NCI-H82 (cell line): ENCODE measurements at places on chromosomes 13 and 19.
A peak's percentile ranks its signal among the peaks of the same experiment; 100 is the strongest.

- DNase-seq, result no peak
These were observed 72.4 kb upstream of the ARHGEF7 start for GRCh38 chr13:111042661-111043226.

GRCh38 chr19:46975011-46975924 lies 44.4 kb upstream of the NPAS1 start:
- DNase-seq, result peak; percentile 90

DNA sequence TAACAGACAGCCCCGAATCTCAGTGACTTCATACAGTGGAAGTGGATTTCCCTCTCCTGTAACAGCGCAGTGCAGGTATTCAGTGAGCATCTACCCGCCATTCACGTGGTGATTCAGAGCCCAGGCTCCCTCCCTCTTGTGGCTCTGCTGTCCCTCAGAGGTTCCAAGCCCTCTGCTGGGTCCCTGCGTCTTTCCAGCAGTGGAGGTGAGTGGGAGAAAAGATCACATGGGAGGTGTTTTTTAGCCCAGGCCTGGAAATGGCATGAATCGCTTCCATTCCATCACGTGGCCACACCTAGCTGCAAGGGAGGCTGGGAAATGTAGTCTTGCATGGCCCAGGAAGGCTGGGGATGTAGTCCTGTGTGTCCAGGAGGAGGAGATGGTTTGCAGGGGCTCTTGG lies 61.4 kb downstream of the DPF1 start:
- DNase-seq, result no peak

- no peak for DNase-seq
These were observed 13.8 kb upstream of the ZNF724 start for GRCh38 chr19:23263870-23264590.

DNA sequence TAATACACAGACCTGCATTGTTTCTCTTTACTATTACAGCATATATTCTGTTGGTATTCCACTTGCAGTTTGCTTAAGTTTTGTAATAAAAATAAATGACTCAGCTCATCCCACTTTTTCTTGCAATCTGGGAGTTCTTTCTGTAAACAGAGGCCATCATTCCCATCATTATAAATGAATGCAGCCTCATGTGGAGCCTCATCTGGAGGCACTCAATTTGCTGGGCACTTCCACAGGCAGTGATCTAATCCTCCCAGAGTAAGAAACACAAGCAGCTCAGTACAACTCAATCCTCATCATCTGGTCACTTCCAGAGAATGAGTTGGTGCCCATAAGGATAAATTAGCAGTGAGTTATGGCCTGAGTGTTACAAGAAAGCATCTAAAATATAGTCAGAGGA lies 2801.9 kb downstream of the PCDH9 start:
- DNase-seq, result peak; percentile 32

DNA sequence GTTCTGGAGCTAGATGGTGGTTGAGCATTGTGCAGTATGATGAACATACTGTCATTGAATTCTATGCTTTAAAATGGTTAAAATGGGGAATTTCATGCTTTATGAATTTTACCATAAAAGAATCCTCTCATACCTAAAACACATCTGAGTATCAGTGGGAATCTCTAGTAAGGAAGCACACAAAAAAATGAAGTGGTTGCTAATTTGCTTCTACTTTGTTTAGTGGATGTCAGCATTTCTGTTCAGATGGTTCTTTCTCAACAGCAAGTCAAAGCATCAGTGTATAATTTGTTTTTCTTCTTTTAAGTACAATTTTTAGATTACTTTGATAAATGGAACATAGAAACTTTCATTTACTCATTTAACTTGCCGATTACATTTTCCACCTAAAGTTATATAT lies 52.1 kb upstream of the AKAP11 start:
- no peak for DNase-seq

DNA sequence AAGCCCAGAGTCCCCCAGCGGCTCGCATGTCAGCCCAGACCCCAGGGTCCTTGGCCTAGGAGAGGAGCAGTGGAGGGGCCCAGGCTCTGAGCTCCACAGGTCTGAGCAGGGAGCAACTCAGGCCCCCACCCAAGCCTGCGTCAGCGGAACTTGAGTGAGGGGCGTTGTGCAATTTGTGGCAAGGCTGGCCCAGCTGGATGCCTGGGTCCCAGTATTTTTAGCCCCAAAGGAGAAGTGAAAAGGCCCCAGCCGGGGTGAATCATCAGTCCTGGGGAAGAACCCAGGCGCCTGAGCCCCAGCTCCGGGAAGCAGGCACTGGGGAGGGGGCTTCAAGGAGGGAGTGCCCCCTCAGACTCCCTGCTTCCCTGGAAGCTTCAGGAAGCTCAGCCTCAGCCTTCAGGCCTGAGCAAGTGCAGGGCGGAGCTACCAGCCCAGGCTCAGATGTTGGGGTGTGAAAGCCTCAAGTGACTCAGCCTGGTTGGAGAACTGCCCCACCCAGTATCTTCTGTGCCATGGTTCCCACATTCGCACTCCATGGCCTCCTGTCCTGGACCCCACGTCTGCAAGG lies 7.2 kb downstream of the MED29 start:
- no peak for DNase-seq

GRCh38 chr19:10998045-10998533 lies 37.3 kb downstream of the SMARCA4 start:
- no peak for DNase-seq

DNA sequence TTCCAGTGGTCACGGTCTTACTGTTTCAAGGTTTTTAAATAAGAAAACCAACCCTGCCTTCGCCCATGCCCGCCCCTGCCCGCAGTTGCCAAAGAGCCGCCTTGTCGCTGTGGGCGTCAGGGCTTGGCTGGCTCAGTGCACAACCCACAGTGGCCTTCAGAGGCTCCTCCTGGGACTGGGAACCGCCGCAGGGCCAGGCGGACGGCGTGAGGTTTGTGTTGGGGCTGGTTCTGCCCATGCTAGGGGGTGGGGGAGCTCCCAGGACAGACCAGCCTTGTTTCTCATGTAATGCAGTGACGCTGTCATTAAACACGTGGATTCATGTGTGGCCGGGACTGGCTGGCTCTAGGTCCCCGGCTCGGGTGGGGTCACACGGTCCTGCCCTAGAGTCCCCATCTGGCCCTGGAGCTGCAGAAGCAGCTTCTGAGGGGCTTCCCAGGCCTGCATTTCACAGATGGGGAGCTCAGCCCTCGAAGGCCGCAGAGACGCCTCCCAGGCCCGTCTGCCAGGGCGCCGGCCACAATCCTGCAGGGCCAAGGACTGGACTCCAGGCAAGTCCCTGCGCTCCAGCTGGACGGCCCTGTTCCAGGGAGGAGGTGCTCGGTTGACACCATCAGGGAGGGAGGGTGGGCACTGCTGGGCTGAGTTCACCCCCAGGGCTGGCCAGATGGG lies 2.4 kb upstream of the TEKTIP1 start:
- no peak for DNase-seq

DNA sequence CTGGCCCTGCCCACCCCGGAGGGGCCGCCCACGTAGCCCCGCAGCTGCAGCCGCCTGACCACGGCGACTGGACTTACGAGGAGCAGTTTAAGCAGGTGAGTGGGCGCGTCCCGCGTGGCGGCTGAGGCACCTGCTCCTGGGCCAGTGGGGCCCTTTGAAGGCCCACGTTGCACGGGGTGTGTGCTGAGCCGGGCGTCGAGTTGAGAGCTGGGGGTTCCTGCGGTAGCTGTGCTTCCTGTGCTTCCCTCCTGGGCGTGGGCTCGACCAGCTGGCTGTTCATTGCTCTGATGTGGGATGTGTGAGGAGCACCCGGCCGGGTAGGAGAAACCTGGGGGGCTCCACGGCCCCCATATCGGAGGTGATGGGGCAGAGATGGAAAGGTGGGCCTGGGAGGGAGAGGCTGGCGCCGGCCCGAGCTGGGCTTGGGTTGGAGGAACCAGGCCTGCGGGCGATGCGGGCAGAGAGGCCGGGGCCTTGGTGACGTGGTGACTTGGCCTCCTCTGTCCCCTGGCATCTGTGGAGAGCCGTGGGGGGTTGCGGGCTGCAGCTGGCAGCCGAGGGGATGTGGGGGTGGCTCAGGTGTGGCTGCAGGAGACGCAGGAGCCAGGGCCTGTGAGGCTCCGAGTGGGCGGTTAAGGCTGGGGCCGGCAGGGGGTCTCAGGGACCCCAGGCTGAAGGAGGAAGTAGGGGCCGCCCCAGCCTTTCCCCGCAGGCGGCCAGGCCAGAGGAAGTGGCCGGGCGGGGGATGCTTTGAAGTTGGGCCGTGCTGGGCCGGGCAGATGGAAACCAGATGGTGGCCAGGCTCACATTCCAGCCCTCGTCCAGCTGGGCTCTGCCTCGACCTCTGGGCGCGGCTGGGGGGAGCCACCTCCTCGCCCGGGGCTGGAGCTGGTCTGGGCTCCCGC lies 7.1 kb downstream of the ARID3A start:
- DNase-seq, result no peak

DNA sequence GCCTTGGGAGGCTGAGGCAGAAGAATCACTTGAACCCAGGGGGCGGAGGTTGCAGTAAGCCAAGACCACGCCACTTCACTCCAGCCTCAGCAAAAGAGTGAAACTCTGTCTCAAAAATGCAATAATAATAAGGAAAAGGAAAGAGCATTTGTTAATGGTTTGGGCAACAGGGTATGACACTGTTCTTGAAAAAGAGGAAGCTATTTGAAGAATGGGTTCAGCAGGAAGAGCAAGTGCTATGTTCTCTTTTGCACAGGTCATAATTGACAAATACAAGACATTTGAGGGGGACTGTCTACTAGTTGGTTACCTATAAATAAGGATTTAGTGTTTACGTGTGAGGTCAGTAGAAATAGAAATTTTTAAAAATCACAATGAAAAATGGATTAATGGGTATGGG lies 218.3 kb downstream of the DCT start:
- no peak for DNase-seq

GRCh38 chr19:16893686-16893989 lies 4.8 kb downstream of the F2RL3 start:
- DNase-seq, result peak; percentile 27

- DNase-seq, result no peak
These were observed 4.2 kb downstream of the ZNF506 start for GRCh38 chr19:19817357-19817756.

DNA sequence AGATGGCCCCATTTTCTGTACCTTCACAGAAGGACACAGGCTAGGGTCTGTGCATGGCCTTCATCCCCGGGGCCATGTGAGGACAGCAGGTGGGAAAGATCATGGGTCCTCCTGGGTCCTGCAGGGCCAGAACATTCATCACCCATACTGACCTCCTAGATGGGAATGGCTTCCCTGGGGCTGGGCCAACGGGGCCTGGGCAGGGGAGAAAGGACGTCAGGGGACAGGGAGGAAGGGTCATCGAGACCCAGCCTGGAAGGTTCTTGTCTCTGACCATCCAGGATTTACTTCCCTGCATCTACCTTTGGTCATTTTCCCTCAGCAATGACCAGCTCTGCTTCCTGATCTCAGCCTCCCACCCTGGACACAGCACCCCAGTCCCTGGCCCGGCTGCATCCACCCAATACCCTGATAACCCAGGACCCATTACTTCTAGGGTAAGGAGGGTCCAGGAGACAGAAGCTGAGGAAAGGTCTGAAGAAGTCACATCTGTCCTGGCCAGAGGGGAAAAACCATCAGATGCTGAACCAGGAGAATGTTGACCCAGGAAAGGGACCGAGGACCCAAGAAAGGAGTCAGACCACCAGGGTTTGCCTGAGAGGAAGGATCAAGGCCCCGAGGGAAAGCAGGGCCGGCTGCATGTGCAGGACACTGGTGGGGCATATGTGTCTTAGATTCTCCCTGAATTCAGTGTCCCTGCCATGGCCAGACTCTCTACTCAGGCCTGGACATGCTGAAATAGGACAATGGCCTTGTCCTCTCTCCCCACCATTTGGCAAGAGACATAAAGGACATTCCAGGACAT lies 7.0 kb upstream of the CEACAM7 start:
- DNase-seq, result no peak

DNA sequence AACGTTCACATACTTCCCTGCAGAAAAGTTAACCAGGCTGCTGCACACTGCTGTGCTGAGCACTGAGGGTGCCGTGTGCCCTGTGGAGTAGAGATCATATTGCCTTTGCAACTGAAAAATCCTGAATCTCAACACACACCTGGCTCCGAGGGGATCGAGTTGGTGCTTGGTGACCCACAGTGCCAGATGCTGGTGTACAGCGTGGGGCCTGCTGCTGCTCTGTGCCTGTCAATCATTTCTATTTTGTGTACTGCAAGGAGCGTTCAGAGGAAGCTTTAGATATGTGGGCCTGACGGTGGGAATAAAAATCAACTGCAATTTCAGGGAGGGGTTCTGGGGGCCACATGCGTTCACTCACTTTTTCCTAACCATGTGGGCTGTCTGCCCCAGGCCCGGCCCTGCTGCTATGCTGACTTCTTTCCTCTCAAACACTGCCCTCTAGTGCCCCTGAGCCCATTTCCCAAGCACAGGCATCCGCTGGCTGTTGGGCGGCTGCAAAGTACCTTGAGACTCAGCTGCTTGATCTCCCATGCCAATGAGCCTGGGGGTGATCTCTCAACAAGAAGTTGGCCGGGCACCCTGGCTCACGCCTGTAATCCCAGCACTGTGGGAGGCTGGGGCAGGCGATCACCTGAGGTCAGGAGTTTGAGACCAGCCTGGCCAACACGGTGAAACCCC lies 9.7 kb upstream of the LENG8 start:
- peak; percentile 81 for DNase-seq

DNA sequence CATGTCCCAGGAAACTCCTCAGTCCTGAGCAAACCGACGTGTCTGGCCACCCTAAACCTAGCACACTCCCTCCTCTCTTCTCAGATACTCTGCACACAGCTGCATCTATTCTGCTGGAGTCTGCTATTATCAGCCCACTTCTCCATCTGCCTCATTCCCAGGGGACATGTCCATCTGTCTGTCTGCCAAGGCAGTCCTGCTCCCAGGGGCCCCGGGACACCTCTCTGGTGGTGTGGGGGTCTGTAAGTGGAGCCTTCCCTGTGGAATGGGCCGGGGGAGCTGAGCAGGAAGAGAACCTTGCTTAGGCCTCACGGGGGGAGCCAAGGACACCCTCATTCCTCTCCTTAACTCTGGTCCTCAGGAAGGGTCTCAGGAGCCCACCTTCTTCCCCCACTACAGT lies 72.7 kb downstream of the ERICH6B start:
- peak; percentile 73 for DNase-seq

DNA sequence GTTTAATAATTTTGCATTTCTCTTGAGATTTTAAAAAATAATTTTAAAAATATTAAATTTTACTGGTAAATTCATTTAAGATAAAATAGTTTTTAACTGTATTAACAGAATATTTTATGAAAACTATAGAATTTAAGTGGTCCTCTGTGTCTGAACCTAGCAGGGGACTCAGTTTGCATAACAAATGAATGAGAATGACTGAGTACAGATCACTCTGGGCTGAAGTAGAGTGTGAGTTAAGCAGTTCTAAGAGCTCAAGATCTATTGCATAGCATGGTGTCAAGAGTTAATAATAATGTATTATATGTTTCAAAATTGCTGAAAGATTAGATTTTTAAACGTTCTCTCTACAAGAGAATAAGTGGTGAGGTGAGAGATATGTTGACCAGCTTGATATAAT lies 348.3 kb upstream of the SLITRK1 start:
- DNase-seq, result no peak

GRCh38 chr13:101773062-101773461 lies 320.6 kb downstream of the ITGBL1 start:
- no peak for DNase-seq

- peak; percentile 77 for DNase-seq
These were observed 7.1 kb upstream of the POU4F1 start for GRCh38 chr13:78610381-78610883.

GRCh38 chr19:23415561-23416191 lies 20.4 kb upstream of the ZNF91 start:
- DNase-seq, result peak; percentile 92

GRCh38 chr13:29597706-29598105 lies 2.2 kb upstream of the SLC7A1 start:
- DNase-seq, result peak; percentile 19
